Dermis blood vessel endothelial cell (primary cell): ENCODE measurements at places on chromosomes 2 and 18. TPM values are rescaled to one million over a fixed set of nuclear protein-coding genes. Genes with fewer than 3 reads are reported as not detected.

Gene ADCYAP1
- not detected in 2 replicates for total RNA-seq

Gene GAREM2
- total RNA-seq = 0.37 and 0.68 TPM in 2 replicates

Gene MAP2
- 3.9 and 6.0 TPM in 2 replicates for total RNA-seq

Gene ZNF396
- 0.51 and 0.79 TPM in 2 replicates for total RNA-seq
